ENCODE measurements at places on chromosomes 4 and X.

DNA sequence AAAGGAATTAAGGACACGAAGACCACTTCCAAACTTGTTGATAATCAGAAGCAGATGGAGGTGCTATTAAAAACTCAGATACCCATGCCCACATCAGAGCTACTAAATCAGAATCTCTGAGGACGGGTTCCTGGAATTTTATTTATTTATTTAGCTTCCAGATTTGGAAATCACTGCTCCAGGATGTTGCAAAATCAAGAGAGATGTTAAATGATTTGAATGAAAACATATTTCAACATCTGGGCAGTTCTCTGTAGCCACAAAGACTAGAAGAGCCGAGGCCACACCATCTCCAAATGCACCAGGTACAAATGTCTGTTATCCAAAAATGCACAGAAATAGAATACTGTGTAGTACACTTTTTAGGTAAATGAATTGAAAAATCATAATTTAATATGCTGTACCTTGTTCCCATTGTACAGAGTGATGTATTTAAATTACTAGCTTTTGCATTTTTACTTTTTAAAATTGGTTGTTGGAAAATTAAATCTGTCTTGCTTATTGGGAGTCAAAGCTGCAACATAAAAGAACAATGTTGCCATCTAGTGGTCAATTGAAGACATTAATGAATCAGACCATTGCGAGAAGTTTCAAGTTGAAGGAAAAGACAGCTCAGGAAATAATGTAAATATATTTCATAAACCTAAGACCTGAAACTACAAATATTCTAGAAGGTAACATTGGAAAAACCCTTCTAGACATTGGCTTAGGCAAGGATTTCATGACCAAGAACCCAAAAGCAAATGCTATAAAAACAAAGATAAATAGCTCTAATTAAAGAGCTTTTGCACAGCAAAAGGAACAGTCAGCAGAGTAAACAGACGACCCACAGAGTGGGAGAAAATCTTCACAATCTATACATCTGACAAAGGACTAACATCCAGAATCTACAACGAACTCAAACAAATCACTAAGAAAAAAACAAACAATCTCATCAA lies 151.3 kb upstream of the TTC29 start:
- DNase-seq: no peak

- DNase-seq: no peak
Observed at GRCh38 chrX:150602743-150603142, 34.3 kb downstream of the MTM1 start.

- DNase-seq: no peak
Observed at GRCh38 chr4:169024762-169025161, 14.7 kb upstream of the CBR4 start.

DNA sequence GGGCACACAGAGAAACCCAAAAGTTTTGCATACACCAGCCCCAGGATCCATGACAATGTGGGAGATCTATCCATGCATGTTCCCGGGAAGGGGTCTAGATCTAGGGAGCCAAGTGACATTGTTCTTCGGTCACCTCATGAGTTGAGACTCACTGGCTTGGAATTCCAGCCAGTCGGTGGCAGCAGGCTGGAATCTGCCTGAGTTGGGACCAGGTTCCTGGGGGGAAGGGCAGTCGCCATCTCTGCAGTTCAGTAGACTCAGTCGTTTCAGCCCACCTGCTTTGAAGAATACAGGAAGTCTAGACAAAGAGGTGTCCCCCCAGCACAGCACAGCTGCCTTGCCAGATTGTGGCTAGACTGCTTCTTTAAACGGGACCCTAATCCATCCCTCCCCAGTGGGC lies 46.0 kb upstream of the PBDC1 start:
- DNase-seq: no peak

DNA sequence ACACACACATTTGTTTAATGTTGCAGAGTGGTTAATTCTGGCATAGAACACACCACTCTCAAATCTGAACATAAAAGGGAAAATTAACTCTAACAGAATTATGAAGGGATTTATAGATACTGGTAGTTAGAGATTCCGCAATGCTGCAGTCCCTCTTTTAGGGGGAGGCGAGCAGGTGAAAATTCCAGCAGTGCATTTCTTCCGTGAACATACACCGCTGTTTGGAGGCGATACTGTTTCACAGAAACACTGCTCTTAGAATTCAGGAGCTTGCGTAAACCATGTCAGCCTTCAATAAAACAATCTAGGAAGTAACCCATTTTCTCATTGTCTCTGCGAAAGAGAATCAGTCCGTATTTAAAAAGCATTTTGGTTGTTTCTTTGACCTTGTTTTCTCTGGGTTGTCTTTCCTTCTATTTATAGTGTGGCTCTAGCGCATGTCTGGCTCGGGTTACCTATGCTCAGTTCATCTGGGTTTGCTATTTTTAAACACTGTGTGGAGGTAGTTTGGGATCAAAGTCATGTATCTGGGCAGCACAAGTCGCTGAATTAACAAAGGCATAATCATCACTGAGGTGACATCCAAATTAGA lies 90.4 kb downstream of the GPAT3 start:
- DNase-seq: no peak

- no peak for DNase-seq
Observed at GRCh38 chrX:5718651-5719050, 510.0 kb downstream of the NLGN4X start.

DNA sequence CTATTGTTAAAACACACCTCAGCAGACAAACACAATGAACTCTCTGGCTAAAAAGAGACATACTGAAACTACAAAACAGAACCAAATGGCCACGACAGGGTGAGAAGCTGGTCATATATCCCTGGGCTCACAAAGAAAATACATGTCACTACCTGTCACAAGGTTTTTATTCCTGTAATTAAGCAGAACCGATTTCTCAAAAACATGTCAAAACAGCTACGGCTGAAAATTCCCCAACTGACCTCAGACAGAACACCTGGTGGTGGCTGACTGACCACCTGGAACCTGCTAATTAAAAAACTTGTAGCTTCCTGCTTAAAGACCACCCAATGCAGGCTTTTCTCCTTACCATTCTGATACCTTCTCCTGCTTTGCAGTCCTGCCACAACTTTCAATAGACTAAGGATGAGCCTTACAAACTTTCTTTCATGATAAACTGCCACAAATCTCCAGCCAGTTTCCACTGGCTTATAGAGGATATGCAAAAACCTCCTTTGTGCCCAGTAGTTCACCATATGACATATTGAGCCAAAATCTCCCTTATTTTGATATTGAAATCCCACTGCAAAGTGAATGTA lies 571.9 kb downstream of the SPOCK3 start:
- no peak for DNase-seq

DNA sequence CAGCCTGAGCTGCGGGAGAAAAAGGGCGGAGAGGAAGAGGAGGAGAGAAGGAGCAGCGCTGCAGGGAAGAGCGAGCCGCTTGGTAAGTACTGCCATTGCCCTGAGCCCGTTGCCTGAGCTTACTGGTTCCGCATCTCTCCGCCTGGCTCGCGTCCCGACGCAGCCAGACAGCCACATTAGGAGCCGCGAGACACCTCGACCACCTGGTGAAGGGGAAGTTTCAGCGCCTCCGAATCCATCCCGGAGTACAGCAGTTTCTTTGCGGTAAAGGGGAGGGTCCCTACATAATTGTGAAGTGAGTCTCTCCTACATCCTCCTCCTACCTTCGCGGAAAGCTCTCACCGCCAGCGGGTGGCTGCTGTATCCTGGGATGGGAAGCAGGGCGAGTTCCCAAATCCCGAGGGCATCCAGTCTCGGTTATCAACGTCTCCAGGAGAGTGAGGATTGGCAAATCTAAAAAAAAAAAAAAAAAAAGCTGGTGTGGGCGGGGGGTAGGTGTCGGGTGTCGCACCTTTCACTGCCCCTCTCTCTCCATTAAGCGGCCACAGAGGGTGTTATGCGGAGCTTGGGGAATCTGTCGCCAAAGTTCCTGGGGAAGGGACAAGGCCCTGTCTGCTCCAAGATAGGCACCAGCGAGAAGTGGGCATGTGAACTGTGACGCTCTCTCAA lies 7.9 kb downstream of the TBX22 start:
- DNase-seq: no peak

- DNase-seq: no peak
Observed at GRCh38 chrX:136203951-136204350, 47.2 kb downstream of the MAP7D3 start.

DNA sequence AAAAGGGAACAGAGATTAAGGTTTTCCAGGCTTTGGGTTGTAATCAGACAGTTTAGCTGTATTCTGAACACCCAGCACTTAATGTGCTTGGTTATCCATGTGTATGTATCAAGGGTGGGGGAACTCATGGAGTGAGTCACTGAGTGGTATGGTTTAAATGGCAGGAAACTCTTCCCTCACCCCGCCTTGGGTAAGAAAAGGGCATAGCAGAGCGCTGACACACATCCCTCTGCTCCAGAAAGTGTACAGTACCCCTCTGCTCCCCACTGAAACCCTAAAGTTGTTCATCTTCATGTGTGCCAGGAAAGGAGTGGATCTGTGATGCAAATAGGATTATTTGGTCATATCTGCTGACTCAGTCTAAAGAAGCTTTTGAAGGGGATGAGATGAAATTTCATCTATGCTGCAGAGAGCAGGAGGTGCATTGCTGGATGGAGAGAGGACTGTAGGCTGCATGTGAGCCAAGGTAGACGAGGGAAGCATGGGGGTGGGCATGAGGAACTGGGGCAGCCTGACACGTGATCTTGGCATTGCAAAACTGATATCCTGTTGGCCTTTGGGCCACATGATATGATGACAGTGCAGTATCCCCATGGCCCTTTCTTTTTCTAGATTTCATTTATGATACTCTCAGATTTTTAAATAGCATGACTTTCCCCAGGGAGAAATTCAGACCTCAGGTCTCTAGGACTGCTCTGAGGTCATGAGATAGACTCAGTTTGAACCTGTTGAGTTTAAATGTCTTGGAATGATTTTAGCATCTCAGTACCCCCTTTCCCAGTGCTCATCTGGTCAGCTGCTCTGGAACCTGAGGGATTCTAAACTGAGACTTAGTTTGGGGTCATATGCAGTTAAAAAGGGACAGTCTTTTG lies 84.8 kb downstream of the TMEM164 start:
- DNase-seq: no peak

- DNase-seq: no peak
Observed at GRCh38 chr4:146550161-146550560, 28.4 kb upstream of the SLC10A7 start.

DNA sequence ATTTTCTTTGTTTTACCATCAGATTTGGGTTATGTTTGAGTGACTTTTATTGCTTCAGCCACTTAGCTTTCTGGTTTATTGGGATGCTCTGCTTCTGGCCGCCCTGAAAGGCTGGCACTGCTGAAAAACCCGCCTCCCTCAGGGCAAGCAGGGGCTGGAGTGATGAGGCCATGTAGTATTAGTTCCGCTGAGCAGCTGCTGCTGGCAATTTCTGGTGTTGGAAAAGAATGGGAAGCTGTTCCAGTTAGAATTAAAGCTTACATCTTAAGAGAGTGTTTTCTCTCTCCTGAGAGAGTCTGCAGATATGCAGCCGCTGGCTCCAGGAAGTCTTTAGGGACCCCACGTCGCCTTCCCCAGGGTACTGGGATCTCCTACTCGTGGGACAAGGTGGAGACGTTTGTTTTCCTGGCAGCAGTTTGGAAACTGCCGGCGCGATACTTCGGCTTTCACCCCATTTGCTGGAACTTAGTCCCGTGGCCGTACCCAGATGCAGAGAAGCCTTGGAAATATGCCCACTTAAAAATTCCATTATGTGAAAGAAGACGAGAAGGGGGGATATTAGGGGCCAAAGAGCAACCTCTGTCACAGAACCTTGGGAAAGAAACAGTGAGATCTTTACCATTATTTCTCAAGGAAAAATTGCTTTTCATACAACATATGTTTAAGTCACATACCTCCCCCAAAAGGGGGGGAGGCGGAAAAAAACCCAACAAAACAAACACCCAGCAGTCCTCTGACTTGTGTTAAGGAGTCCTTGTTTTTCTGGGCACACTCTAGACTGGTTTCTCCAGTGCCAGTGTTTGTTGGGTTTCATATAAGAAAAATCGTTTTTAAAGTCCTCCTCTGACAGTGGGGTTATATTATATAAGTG lies 72.6 kb downstream of the TMEM131L start:
- DNase-seq: no peak

DNA sequence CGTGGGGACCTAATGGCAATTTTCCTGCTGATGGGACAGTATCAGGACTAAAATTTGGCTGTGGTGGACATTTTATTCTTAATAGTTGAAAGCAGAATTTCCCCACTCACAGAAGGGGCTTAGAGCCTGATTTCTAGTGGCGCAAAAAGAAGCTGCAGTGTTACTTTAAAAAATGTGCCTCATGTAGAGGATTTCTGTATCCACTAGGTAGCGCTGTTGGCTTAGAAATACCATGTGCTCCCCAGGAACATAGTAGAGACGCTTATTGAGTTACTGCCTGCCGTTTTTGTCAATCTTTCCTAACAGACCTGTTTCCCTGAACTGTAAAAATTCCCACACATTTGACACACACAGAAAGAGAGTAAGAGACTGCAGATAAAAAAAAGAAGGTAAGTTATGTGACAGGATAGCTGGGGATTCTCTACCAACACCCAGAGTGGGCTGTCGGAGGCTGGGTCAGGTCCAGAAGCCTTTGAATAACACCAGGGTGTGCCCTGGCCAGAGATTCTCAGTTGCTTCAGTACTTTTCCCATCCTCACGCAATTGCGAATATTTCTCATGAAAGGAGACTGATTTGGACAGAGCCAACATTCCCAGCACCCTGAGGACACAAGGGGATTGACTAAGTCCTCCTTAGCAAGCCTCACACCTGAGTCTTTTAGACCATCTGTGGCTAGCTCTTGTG lies 88.4 kb downstream of the ZXDA start:
- DNase-seq: peak; percentile 1

- DNase-seq: no peak
Observed at GRCh38 chr4:108203377-108203776, 34.6 kb upstream of the LEF1 start.

GRCh38 chrX:105317117-105317516 lies 96.6 kb upstream of the TEX13A start:
- no peak for DNase-seq

GRCh38 chr4:165440415-165441158 lies 61.8 kb downstream of the CPE start:
- no peak for DNase-seq

- DNase-seq: no peak
Observed at GRCh38 chr4:182215148-182215547, 28.1 kb upstream of the TENM3 start.

- DNase-seq: no peak
Observed at GRCh38 chr4:79842162-79842561, 230.9 kb downstream of the ANTXR2 start.

GRCh38 chr4:48347282-48347921 lies 6.1 kb downstream of the SLAIN2 start:
- DNase-seq: no peak

- no peak for DNase-seq
Observed at GRCh38 chrX:153371256-153371655, 29.9 kb downstream of the PNMA6E start.

DNA sequence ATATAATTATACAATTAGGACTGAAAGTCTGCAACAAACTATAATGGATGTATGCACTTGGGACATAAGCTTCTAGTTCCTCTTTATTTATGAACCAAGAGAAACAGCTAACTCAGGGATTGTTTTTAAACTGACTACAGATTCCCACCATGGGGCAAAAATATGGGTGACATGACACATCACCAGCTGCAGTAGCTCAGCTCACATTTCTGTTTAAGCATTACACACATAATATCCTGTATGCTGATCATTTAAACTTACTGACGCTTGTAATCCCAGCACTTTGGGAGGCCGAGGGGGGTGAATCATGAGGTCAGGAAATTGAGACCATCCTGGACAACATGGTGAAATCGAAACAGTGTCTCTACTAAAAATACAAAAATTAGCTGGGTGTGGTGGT lies 11.5 kb downstream of the FGB start:
- DNase-seq: no peak

- DNase-seq: no peak
Observed at GRCh38 chr4:16231570-16232245, 5.4 kb upstream of the TAPT1 start.
